ENCODE measurements at places on chromosomes 5 and 9.

DNA sequence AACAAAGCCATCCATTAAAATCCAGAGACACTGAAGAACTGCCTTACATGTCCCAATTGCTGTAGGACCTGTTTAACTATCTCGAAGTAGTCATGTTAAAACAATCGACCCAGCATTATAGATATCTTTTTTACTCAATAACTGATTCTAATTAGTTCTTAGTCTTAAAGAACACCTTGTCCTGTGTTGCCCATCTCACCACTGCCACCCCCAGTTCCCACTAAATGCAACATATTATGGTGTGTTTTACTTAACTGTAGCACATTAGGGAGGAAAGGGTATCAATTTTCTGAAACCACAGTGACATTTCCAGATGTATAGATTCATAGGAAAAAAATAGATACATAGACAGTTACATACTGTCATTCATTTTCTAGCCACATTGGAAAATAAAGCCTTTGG lies 221.2 kb downstream of the MEF2C start:
- DNase-seq: no peak

- DNase-seq: no peak
These were observed 126.2 kb downstream of the ADAMTS16 start for GRCh38 chr5:5266297-5266696.

- DNase-seq: peak; percentile 33
These were observed 25.7 kb upstream of the RFK start for GRCh38 chr9:76419782-76420380.

DNA sequence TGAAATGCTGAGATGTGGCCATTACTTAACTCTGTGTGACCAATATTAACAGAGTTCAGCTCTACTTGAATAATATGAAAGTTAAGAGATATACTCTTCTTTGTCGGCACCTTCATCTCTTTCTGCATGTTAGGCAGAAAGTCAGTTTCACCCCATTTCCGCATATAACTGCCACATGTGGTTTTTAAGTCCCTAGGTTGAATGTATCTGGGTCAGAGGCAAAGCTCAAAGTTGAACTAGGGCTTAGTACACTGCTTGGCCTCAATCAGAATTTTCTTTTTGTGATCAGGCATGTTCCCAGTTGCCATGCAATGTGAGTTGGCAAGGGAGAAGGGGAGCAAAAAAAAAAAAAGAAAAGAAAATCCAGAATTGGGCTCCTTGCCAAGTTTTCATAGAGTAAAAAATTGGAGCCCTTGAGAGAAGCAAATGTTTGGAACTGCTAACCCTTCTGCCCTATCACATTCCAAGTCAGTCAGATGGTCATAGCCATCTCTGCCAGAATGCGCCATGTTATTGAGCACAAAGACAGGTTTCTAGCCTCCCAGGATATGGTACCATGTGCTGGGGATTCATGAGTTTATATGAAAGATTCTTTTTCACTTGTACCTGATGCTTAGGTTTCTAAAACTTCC lies 251.2 kb upstream of the RORB start:
- DNase-seq: no peak

- DNase-seq: peak; percentile 39
These were observed 67.5 kb downstream of the MAMDC2 start for GRCh38 chr9:70111042-70111602.

DNA sequence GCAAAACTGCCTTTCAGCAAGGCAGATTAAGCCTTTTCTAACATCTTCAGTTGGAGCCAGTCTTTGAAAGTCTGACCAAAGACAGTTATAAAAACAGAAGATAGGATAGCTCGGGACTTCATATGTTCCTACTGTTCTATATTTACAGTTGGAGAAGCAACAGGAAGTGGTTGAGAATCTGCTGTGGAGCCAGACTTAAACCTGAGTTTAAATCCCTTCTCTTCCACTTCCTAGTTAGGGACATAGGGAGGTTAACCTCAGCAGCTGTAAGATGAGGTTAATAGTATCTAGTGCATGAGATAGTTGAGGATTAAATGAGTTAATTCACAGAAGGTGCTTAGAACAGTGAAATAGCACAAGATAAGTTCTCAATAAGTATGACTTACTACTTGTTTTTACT lies 84.5 kb upstream of the FREM1 start:
- DNase-seq: no peak

DNA sequence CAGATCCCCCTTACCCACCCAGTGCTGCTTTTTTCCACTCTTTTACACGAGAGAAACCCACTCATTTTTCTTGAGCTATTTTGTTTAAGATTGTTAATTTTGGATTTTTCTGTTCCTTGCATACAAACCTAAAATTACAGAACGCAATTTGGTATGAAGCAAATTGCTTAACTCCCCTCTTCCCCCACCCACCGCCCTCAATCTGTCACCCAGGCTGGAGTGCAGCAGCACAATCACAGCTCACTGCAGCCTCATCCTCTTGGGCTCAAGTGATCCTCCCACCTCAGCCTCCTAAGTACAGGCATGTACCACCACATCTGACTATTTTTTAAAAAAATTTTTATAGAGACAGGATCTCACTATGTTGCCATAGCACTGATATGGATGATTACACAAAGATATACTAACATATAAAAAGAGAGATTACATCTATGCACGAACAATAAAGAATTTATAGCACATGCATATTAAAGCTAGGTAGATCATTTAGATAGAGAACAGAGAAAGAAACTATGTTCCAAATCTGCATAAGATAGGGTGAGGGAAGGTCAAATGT lies 203.6 kb downstream of the PIK3R1 start:
- no peak for DNase-seq

DNA sequence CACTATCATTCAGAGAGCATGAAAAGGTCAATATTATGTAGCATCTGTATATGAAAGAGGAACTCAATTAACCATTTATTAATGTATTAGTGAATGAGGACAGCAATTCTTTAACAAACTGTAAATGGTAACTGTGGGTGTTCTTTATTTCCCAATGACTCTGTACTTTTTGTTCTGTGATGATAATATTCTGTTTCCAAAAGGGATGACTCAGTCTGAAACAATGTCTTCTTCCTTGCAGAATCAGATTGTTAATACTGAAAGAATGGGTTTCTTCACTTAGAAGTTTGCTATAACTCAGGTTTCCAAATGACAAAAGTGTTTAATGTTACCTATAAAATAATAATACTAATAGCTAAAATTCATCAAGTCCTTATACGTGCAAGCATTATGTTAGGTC lies 1518.7 kb upstream of the WWC1 start:
- no peak for DNase-seq

DNA sequence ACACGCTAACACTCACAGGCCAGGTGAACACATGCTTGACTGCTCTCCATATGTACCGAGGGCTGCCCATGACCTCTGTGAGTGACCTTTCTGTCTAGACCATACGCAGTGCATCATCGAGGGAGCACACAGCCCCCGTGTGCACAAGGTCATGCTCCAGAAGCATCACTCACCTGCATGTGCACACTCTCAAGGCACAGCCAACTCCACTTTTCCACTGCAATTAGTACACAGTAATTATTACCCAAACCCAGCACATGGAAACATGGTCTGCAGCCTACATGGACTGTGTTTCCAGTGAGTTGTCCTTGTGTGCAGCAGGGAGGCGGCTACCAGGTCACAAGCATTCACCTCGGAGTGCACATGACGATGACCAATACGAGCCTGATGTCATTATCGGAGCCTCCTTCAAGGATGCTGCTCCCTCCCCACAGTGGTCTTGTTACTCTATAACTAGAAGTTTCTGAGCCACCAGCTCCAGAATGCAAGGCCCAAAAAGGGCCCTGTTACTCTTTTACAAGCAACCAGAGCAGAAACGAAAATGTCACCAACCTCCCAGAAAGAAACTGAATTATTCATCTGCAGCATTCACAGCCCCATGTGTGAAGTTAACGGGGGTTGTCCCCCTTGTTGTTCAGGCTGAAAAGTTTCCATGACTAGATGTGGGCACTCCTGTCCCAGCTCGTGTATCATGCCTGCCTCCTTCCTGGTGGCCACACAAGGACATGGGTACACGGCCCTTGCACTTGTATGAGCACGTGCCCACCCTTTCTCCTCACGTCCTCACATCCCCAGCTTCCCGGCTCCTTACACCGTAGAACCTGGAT lies 31.2 kb downstream of the SEMA4D start:
- peak; percentile 75 for DNase-seq

DNA sequence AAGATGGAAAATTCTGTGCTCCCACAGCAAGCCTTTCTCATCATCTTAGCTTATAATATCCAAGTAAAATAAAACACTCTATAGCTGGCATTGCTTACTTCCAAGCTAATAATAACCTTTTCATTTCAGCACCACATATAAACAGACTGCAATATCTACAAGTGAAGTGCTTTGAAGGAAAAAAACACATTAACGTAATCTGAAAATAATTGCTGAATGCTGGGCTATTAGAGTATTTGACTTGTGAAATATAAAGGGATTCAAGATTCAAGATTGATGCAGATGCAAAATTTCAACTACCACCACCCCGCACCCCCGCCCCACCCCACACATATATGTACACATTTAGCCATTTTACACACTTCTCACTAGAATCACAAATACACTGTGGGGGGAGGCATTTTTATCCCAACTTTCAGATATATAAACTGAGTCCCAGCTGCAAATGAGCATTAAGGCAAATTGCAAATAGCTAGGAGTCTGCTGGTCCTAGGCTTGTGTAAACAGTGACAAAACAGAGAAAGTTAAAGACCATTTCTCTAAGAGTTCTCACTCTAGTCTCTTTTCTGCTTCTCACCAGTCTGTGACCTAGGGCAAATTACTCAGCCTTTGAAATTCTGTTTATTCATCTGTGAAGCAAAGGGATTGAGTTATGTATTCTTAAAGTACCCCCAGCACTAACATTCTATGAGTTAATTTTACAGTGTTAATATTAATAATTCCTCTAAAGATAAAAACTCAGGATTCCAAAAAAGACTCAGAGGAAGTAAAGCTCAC lies 489.4 kb downstream of the PRELID2 start:
- DNase-seq: no peak

DNA sequence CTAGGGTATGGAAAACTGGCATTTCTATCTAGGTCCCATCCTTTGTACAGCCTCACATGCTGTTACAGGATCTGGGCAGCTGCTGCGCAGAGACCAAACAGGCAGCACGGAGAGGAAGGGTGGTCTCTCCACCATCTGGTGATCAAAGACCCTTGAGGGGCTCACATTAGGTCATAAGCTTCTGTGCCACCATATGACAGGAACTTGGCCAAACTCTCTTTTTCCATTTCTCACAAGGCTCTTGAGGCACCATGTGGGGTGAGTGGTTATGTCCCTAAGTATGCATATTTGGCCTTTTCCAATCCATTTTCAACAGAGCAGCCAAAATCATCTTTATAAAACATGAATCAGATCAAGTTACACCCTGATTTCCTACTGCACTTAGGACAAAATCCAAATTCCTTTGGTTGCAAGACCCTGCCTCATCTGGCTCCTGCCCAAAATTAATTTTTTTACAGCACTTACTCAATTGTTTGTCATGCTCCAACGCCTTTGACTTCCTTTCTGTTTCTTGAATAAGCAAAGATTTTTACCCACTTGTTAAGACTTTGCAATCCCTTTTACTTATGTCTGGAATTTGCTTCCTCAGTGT lies 730.0 kb downstream of the MAT2B start:
- DNase-seq: no peak

DNA sequence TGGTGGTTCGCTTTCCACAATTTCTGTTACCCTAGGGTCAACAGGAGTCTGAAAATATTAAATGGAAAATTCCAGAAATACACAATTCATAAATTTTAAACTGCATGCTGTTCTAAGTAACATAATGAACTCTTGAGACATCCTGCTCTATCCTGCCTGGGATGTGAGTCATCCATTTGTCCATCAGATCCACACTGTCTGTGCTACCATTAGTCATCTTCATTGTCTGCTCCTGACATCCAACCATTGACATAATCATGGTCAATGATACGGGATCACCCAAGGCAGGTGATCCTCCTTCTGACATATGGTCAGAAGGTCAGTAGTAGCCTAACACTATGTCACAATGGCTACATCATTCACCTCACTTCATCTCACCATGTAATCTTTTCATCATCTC lies 276.7 kb upstream of the KIF2A start:
- no peak for DNase-seq

DNA sequence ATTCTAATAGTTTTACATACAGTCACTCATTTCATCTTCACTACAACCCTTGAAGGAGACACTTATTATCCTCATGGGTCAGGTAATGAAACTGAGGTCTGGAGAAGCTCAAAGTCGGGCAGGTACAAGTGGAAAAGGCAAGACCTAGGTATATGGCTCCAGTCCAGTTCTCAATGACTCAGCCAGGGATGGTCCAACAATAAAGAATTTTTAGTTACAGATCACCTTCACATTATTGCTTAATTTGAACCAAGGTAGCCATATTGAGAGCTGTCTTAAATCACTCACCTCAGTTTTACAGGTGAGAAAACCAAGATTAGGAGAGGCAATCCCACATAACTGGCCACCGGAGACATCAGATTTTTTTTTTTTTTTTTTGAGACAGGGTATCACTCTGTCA lies 55.4 kb downstream of the PTPN3 start:
- no peak for DNase-seq

GRCh38 chr5:59516161-59516560 lies 377.4 kb downstream of the PDE4D start:
- no peak for DNase-seq

GRCh38 chr5:168879929-168880328 lies 300.8 kb upstream of the PANK3 start:
- DNase-seq: peak; percentile 54

- no peak for DNase-seq
These were observed 1924.1 kb upstream of the WWC1 start for GRCh38 chr5:166367391-166367790.

DNA sequence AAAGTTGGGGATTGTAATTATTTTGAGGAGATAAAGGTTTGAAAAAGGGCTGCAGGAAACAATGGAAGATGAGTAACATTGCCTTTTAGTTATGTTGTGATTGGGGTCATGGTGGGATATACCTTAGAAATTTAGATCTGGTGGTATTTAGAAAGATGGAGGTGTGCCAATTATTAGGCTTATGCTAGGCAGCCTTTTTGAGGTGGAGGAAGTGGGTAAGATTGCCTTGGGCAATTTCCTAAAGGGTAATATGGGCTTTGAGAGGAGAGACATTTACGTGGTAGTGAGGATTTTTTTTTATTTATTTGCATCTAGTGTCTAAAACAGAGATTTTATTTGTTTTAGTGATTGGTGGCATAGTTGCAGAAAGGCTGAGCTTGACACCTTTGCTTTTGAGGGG lies 10.5 kb downstream of the HSPA4 start:
- DNase-seq: no peak

DNA sequence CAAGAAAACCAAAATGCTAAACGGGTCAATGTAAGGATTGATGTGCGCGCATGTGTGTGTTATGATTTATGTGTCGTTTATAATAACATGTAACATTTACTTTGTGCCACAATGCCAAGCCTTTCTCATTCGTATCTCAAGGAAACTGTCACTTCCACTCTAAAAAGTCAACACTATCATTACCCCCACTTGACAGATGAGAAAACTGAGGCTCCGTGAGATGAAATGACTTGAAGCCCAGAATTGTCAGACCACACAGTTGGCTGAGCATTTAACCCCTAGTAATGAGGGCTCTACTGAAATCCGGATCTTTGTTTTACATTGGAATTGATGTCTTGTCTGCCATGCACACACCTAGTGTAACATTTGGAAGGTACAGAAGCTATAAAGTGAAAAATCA lies 95.0 kb upstream of the LMX1B start:
- DNase-seq: no peak
